ENCODE measurements at places on chromosomes 1 and 21.

DNA sequence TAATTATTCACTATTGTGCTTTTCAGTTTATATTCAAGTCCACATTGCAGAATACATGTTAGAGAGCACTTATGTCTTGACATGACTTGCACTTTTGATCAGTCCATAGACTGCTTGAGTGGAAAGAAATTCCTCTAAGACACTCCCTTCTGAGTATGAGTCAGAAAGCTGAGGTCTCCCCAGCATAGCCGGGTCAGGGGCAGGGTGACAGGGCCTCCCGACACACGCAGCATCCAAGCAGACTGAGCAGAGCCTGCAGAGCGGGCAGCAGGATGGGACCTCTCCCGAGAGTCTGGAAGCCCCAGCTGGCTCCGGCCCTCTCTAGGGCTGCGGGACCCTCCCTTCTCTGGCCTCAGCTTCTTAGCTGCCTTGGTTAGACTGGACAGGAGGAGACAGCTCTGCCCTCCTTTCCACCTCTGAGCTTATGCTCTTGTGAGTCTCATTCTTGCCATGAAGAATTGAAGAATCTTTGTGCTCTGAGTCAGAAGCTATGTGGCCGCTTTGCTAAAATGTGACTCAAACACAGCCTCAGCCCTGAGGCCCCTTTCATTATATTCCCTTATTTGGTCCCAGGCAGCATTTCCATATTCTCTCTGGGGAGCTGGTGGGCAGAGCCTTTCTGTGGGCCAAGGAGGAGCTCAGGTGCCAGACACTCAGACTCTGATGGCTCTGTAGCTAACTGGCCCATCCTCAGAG, 11.2 kb upstream of the CAPN2 start:
- DNase-seq: no peak

DNA sequence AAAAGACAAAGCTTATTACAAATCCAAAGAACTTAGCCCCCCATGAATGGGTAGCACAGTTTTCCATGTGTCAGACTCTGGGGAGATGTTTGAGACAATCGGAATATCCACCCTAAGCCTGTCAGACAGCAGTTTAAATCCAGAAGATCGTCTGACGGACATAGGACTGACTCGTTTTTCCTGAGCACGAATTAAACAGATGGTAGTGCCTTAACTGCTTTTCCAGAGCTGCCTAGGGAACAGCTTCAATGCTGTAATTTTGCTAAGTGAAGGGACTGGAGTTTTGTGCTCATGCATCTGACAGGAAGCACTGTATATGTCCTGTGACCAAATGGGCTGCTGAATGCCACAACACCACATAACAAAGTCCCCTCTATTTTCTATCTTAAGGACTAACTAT, 48.6 kb downstream of the PCNX2 start:
- no peak for DNase-seq

DNA sequence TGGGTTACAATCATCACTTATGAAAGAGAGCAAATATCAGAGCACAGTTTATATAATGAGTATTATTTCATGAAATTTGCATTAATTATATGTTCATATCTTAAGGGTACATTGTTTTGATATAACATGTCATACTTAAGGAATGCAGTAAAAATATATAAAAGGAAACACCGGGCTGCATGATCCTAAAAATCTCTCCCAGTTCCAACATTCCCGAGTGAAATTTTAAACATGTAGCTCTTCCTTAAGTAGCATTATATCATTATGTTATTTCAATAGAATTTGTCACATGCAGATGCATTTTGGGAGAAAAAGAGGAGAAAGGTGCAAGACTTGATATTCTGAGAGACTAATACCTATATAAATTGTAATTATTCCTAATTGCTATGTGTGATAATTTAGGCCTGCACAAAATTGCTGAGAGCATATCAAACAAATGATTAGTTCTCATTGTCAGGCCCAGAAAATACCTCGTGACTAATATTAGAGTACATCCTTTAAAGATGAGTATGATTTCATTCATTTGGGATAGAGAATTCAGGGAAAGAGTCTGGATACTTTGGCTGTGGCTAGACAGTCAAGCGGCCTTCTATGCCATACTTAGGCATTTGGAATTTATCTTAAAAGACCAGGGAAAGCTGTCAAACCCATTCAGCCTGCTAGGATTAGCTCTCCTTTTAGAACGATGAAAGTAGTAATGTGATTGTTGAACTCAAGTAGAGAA, 86.8 kb downstream of the ADGRL2 start:
- DNase-seq: no peak

GRCh38 chr1:203089651-203090045, 3.8 kb upstream of the MYOG start:
- no peak for DNase-seq

DNA sequence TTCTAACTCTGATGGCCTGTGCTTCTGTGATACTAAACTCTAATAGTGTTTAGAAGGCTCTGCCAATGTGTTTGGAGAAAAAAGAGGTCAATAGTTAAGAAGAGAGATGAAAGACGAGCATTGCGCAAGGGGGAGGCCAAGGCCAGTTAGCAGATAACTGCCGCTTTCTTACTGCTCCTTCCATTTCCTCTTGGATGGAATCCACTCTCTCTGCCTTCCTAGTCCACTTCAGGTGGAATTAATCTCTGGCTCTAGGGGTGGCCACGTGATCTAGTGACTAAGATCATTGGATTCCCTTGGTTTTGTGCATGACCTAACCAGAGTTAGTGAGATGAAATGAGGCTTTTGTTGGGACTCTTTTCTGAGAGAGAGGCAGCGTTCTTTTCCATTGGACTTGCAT, 148.3 kb downstream of the ACTL8 start:
- no peak for DNase-seq

GRCh38 chr1:165695031-165695430, 3.3 kb downstream of the ALDH9A1 start:
- DNase-seq: no peak

- DNase-seq: no peak
Observed at GRCh38 chr1:224113545-224113917, 380 bp upstream of the FBXO28 start.

DNA sequence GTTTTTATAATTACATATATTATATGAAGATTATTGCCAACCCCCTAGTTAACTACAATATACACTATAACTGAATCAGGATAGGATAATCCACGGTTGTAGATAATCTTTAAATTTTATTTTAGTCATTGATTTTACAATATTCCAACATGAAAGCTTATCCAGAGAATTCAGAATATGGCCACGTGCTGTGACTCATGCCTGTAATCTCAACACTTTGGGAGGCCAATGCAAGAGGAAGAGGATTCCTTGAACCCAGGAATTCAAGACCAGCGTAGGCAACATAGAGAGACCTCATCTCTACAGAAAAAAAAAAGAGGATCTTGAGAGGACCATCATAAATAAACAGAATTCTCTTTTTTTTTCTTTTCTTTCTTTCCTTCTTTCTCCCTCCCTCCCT, 119.6 kb upstream of the CACYBP start:
- no peak for DNase-seq

- no peak for DNase-seq
Observed at GRCh38 chr1:89487972-89488371, 36.7 kb upstream of the LRRC8B start.
